ENCODE measurements at places on chromosomes 7 and 10.

DNA sequence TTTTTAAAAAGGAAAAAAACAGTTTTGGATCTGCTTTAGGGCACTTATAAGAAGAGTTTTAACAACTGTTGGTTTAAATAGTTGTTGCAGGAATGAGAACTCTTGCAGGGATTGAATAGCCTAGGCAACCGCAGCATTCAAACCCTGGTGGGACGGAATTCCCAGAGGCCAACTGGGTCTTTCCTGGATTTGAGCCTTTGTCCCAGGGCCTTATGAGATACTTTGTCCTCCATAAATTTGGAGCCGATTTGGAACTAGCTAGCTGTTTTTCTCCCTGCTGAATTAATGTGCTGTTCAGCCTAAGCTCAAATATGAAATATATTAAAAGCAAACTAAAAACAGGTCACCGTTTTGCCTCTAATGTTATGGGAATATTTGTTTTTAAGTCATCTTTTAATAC, 109.6 kb downstream of the LRMDA start:
- DNase-seq = no peak

DNA sequence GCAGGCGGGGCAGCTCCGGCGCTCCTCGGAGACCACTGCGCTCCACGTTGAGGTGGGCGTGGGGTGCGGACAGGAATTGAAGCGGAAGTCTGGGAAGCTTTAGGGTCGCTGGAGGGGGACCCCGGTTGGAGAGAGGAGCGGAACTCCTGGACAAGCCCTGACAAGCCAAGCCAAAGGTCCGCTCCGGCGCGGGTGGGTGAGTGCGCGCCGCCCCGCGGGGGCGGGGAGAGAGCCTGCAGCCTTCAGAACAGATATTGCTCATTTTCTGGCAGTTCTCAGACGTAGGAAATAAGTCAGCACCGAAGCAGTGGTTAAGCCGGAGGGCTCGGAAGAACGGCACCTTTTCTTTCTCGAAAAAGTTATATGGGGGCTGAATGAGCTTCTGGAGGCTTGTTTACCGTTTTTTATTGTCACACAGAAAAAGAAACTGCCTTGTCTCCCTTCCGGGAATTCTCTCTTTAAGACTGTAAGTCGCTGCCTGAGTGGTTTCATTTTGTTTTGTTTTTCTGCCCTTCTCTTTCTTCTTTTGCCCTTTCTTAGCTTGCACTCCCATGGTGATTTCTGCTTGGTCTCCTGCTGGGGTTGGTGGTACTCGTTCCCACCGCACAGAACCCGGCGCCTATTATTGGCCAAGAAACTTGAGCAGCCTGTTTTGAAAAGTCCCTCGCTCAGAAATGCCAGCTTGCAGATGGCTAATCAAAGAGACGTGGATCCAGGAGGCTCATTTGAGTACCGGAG, 732 bp downstream of the FAS start:
- peak; percentile 41 for DNase-seq

DNA sequence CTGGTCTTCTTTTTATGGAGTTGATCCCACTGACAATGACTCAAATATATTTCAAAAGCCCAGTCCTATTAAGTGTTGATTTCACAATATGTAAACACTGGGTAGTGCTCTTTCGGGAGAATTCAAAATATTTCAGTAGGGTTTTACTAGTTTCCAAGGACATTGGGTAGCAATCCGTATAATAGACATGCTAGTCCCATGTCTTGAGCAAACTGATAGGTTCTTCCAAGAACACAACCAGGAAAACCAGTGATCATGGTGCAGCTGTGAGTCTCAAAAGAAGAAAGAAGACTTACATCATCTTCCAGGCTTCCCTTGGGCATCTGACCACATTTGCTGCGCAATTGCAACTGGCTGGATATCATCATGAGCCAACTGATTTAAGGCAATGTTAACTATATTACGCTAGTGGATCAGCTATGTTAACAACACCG, 59.3 kb upstream of the APBB1IP start:
- DNase-seq = no peak

DNA sequence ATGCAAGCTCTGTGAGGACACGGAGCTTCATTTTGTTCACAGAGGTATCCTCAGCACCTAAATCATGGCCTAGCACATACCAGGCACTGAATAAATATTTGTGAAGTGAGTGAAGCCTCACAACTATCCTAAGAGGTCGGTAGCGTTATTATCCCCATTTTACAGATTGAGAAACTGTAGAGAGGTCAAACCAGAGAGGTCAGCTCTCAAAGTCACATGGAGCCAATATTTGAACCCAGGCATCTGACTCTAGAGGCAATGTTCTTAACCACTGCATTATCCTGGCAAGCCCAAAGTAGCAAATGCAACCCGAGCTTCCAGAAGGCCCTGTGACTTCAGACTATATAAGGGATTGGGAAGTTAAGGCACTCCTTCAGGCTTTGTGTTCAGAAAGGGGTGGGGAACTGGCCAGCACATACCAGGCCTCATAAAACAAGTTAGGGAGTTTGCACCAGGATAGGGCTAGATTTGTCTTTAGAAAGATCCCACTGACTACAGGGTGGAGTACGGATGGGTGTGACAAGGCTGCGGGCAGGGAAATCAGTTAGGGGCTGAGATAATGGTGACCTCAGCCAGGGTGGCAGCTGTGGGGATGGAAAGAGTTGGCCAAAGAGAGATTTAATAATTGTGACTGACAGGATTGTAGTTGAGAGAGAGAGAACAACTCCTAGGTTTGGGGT, 101.4 kb downstream of the TBXAS1 start:
- DNase-seq = no peak

- DNase-seq = no peak
These were observed 307.2 kb downstream of the PRPF18 start for GRCh38 chr10:13893926-13894325.

GRCh38 chr7:120229084-120229483, 43.9 kb upstream of the KCND2 start:
- DNase-seq = no peak

DNA sequence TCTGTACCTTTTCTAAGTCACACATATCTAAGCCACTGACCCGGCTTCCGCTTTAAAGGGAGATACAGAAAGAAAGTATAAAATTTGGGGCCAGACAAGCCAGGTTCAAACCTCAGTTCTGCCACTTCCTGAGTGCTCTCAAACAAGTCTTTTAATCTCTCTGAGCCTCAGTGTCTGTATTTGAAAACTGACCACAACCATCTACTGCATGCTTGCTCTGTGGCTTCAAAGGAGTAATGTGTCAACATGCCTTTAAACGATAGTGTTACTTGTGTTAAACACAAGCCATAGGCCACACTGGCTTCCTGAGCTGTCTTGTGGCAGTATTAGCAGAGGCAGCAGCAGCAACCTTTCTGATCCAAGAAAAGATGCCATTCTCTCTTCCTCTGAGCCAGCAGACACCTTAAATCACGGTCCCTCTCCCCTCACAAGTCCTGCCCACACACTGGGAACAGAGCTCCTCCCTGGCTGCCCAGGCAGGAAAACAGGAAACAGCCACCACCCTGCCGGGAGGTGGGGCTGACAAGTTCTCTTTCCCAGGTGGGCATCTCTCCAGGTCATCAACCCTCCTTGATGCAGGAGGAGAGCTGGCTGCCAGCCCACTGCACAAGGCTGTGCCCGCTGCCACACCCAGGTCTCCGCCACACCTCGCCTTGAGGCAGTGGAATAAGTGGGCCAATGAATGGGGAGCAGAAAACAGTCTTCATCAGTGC, 10.7 kb downstream of the HIP1 start:
- DNase-seq = no peak

DNA sequence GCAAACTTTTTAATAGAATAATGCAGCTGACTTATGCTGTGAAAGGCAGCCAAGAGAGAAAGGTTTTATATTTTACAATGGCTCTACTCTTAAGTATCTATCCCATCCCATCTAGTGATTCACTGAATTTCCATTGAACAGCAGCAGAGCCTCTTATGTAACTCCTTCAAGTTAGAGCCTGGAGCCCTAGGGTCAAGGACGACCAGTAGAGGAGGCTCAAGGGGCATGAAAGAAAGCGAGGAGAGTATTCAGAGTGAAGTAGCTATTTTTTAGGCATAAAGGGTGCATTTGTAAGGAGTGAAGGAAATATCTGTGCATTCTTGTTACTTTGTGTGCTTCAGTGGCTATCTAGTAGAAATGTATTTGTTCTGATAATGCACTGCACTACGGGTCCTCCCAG, 180.2 kb upstream of the TPK1 start:
- no peak for DNase-seq

DNA sequence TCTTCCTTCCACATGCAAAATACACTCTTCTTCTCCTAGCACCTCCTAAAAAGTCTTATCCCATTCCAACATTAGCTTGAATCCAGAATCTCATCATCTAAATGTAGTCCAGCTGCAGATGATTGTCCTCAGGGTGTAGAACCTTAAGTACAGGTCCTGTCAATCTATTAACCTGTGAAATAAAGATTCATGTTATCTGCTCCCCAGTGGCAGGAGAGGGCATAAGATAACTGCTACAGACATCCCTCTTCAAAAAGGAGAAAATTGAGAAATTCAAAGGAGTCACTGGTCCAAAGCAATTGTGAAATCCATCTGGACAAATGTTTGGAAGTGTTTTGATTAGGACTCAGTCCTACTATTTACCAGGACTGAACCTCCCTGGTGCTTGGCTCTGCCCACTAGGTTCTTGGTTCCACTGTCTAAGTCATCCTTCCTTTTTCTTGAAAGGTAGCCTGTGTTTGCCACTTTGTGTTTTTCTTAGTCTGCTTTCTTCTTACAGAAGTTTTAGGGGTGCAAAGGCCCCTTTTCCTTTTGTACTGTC, 96.2 kb downstream of the ADD3 start:
- DNase-seq = no peak

DNA sequence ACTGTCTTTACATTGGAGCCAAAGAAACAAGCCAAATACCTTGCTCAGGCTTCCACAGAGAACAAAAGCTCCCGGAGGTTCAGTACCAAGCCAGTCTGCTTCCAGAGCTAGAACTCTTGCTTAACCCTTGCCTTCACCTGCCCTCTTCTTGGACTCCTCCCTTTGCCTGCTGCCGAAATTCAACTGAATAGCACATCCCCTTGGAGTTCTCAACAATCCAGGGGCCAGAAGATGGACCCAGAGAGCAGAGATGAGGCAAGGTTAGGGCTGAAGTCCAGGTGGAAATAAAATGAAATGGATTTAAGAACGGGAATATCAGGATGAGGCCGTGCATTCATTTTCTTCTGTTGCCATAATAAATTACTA, 876 bp upstream of the PIK3AP1 start:
- no peak for DNase-seq

DNA sequence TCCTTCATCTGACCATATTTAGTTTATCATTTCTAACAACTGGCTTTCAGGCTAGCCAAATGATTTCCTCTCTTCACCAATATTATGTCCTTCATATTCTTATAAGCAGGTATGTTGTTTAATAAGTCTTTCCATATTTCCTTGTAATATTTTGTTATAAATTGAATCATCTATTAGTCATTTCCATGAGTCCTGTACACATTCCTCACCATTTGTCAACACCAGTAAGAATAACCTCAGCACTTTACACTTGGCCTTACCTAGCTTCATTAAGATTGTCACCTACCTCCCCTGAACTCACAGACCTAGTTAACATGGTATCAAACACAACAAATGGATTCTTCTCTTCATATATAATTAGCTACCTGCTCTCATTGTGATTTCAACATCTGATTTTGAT, 282.3 kb downstream of the SEMA3D start:
- DNase-seq = no peak

DNA sequence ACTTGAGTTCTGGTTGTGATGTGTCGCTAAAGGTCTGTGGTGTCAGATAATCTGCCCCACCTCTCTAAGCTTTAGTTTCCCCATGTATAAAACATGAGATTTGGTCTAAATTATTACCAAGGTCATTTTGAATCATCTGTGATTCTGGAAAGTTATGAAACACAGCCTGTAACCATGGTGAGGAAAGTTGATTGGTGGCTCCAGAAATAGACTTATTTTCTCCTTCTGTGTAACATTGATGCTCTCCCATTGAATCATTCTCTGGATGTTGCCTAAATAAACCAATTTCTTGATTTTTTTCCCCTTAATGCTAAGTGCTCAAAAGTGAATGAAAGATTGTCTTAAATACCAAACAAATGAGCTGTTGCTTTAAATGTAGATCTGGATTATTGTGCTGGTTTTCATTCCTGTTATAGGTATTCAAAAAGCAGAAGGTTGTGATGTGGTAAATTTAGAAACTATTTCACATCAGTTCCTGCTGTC, 30.0 kb upstream of the PCGF5 start:
- no peak for DNase-seq

DNA sequence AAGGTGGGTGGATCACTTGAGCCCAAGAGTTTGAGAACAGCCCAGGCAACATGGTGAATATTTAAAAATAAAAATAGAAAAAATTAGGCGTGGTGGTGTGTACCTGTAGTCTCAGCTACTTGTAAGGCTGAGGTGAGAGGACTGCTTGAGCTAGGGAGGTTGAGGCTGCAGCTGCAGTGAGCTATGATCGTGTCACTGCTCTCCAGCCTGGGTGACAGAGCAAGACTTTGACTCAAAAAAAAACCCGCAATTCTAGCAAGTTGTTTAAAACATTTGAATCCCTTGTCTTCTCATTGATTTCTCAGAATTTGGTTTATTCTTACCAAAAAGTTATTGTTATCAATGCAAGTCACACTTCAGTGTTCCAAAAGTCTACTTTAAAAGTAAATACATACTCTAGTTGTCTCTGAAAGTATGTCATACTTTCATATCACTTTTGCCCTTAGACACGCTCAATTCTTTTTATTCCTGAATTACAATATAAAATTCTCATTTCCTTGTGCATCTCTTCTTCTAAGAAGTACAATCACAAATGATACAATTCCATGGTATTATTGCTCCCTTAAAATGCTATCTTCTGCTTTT, 6.3 kb downstream of the EPC1 start:
- no peak for DNase-seq

DNA sequence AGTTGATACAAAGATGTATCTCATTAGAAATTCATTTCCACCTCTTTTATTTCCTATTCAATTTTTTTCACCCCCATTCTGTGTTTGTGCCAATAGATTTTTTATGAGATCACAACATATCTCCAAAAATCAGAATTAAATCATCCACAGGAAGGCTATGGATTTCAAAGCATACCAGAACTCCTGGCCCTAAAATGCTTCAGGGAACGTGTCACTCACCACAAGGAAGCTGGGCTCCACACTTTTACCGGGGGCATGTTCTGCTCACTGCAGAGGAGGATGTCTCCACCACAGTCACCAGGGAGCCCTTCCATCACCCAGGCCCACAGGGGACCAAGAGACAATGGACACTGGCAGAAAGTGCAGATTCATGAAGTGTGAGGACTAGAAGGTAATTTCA, 456.8 kb downstream of the KCNMA1 start:
- no peak for DNase-seq

DNA sequence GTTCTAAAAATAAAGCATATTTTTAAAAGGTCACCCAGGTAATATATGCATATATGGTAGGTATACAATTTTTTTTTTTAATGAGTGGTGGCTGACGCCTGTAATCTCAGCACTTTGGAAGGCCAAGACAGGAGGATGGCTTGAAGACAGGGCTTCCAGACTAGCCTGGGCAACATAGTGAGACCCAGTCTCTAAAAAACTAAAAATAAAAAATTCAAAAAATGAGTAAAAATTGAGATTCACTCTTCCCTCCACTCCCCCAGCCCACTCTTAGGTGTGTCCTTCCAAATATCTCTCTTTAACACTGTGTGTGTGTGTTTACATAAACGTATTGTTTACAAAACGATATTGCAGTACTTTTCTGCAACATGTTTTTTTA, 929 bp upstream of the ANXA11 start:
- DNase-seq = no peak

- no peak for DNase-seq
These were observed 72.6 kb downstream of the FAM53B start for GRCh38 chr10:124671486-124672075.

- no peak for DNase-seq
These were observed 139.1 kb upstream of the RHEB start for GRCh38 chr7:151658778-151659177.
